ENCODE measurements at places on chromosomes 1 and 21.

DNA sequence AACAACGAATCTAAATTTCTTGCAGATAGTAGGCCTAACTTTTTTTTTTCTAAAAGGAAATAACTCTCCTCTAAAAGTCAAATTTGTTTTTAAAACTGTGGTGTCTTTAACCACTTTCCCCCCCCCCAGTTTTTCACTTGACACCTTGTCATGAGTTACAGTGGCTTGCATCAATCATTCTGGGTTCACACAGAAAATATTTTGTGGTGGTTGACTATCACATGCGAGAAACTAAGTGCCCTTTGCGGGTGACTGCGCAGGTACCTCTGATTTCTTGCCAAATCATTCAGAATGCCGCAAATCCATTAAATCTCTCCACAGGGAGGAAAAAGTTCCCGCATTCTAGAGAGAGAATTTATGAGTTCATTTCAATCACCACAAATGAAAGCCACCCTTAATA is 23.8 kb upstream of the SAMSN1 start:
- no peak for DNase-seq

GRCh38 chr1:10932088-10932487 is 80.4 kb upstream of the TARDBP start:
- DNase-seq, result no peak

- no peak for DNase-seq
These were observed 115.2 kb upstream of the CACYBP start for GRCh38 chr1:174884566-174884965.

- DNase-seq, result no peak
These were observed 100.0 kb downstream of the HHAT start for GRCh38 chr1:210428696-210429095.

DNA sequence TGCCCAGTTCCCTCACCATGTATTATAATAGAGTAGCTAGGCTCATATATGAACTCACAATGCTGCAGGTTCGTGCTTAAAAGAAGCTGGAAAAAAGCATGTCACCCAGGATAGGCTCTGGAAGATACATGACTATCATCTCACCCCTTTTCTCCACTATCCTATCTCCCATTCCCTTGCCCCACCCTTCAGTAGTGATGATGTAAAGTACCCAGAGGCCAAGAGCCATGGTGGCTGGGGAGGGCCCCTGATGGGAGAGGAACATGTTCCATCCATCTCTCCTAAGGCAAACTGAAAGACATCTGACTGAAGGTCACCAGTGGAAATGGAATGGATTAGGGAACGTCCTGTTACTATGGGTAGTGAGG is 20.3 kb upstream of the RBBP5 start:
- no peak for DNase-seq

GRCh38 chr1:183845681-183846080 is 40.8 kb downstream of the RGL1 start:
- DNase-seq, result no peak

GRCh38 chr1:23865543-23865930 is 2.6 kb downstream of the FUCA1 start:
- DNase-seq, result no peak

DNA sequence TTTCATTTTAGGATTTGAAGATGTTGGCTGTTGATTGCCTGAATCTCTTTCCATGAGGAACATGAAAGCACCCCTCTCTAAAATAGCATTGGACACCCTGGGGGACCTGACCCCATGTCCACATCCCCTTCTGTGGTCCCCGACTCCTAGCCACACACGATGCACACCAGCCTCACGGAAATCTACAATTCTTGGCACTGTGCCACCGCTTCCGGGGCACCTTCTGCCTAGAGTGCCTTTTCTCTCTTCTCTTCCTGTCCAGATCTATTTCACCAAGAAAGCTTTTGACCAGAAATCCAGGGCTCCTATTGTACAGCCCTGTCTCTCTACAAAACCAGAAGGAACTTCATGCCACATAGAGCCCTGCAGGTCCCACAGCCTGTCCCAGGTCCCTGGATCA is 50.3 kb downstream of the MYSM1 start:
- DNase-seq, result no peak

GRCh38 chr1:181083842-181084605 is 4.5 kb upstream of the IER5 start:
- DNase-seq, result no peak

DNA sequence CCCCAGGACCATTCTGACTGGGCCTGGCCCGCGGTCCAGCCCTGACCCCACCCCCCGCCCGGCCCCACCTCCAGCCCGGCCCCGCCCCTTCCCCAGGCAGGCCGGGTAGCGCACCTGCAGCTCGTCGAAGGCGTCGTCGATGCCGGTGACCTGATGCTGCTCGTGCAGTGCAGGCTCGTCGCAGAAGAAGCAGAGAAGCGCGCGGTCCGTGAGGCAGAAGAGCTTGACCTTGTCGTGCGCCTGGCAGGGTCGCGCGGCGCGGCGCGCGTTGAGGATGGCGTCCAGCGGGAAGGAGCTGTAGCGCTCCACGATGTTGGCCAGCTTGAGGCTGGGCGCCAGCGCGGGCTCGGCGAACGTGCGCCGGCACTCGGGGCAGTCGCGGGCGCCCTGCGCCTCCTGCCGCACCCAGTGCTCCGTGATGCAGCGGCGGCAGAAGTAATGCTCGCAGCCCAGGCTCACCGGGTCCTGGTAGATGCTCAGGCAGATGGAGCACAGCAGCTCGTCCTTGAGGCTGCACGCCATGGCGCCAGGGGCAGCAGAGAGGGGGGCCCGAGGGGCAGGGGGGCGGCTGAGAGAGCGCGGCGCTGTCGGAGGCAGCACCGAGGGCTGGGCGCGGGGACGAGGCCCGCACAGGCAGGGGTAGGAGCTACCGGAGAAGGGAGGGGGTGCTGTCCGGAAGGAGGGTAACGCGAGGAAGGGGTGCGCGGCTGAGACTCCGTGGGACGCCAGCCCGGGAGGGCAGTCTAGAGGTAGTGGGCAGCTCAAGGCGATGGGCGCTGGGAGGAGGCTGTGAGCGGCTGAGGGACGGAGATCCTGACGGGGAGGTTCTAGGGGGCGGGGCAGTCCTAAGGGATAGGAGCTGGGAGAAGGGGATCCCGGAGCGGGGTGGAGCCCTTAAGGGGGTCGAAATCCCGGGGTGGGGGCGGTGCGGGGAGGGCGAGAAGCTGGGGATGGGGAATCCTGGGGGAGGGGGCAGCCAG is 642 bp downstream of the TRIM62 start:
- DNase-seq, result peak; percentile 80

Measured in occipital lobe (tissue), 3 donors.